ENCODE measurements at places on chromosomes 2 and 18.

- no peak for DNase-seq
Observed at GRCh38 chr2:214079032-214079431, 331.8 kb upstream of the VWC2L start.

- peak; percentile 85 for DNase-seq
Observed at GRCh38 chr2:70686577-70687460, 81.2 kb downstream of the ADD2 start.

- no peak for DNase-seq
Observed at GRCh38 chr2:28424799-28425463, 32.3 kb downstream of the FOSL2 start.

- no peak for DNase-seq
Observed at GRCh38 chr2:69547984-69548715, 95.4 kb downstream of the AAK1 start.

- no peak for DNase-seq
Observed at GRCh38 chr2:28101892-28102291, 211.4 kb downstream of the BABAM2 start.

GRCh38 chr2:231152800-231153557 lies 28.1 kb upstream of the HTR2B start:
- DNase-seq, result no peak

Data from NCI-H524 (cell line).